AG09309 (cell line): ENCODE measurements at places on chromosomes 6 and 20.

- DNase-seq = no peak
Observed at GRCh38 chr20:17928633-17929311, 39.8 kb downstream of the SNX5 start.

DNA sequence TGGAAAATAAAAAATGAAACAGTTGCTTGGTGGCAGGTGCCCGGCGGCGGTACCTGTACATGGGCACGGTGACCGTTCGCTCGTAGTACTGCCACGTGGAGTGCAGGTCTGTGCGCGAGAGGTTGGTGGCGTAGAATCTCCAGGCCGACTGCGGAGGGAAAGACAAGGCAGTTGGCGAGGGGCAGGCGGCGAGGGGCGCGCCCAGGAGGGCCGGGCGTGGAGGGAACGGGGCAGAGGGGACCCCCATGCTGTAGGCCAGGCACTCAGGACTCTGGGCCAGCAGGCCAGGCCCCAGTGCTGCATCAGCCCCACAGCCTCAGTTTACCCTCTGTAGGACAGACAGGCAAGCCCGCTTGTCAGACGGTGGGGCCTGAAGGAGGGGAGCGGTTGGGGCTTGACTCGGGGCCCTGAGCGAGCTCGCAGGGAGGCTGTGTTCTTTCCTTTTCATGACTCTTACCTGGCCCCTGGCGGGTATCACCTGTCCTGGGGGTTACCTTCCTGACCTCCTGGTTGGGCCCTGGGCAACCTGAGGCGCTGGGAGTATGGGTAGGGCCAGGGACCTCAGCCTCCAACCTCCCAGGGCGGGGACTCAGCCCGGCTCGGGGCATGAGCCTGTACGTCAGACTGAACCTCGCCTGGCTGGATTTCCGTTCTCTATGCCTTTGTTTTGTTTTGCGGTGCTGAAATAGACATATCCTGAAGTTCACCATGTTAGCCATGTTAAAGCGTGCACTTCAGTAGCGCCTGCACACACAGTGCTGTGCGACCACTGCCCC, 38.5 kb downstream of the KCNQ2 start:
- no peak for DNase-seq

DNA sequence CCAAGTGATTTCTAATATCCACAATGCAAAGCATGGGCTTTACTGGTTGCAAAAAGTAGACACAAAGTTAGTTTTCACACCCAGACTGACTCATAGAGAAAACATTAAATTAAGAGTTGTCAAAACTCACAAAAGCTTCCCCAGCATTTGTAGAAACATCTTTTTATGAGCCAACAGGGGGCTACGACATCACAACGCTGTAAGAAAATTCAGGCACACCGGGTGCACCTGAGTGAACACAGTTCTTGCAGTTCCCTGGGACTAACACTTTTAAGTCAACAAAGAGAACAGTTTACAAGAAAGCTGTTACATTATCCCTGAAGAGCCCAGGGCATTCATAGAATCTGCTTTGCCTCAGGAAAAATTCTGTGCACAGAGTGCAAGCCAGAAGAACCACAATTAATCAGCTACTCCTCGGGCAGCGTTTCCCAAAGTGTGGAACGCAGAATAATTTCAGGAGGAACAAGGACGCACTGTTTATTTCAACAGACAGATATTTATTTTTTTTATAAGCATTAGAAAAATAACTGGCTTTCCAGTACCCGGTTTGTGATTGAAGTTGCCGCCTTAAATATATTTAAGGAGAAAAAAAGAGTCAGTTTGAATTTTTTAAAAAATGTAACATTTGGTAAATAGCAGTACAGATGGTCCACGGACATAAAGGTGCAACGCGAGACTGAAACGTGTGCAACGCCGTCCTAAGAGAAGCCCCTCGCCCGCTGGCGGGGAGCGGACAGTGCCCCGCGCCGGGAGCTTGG, 1.2 kb downstream of the NCOA5 start:
- no peak for DNase-seq

DNA sequence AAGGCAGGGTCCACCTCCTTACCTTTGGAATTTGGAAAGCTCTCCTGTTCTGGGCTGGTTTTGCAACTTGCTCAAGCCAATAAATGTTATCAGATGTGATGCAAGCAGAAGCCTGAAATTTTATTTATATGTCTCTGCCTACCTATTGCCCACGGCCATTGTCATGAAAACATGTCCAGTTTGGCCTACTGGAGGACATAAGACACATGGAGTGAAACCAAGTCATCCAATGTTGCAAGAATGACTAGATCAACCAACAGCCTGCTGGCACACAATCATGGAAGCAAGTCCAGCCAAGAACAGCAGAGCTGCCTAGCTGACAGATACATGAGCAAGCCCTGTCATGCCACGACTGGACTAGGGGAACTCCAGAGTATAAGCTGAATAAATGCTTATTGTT, 56.7 kb upstream of the IRAK1BP1 start:
- DNase-seq = peak; percentile 2

GRCh38 chr6:16929809-16930208, 168.5 kb upstream of the ATXN1 start:
- peak; percentile 100 for DNase-seq

- peak; percentile 89 for DNase-seq
Observed at GRCh38 chr6:148192310-148192709, 150.3 kb upstream of the SASH1 start.

- no peak for DNase-seq
Observed at GRCh38 chr6:33723371-33724085, 12.0 kb upstream of the UQCC2 start.

- no peak for DNase-seq
Observed at GRCh38 chr20:8815208-8815607, 253.7 kb upstream of the PLCB4 start.

DNA sequence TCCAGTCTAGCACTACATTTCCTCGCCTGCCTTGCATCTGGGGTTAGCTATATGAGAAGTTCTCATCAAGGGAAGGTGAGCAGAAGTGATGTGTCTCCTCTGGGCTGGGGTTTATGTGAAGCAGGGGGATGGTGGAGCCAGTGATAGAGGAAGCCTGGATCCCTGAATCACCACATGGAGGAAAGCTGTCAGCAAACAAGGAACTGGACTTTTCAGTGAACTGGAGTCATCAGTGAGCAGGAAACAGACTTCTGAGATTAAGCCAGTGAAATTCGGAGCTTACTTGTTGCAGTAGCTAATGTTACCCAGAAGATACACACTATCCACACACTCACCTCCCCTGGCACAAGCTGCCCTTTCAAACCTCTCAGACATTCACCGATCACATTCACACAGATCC, 13.4 kb upstream of the TOX2 start:
- no peak for DNase-seq

- peak; percentile 16 for DNase-seq
Observed at GRCh38 chr6:107600936-107601335, 111.0 kb downstream of the SOBP start.

GRCh38 chr6:90463874-90464273, 123.0 kb downstream of the MAP3K7 start:
- no peak for DNase-seq

GRCh38 chr6:135540207-135540840, 42.8 kb upstream of the AHI1 start:
- no peak for DNase-seq

GRCh38 chr6:46538800-46539480, 47.7 kb upstream of the RCAN2 start:
- DNase-seq = no peak

- peak; percentile 35 for DNase-seq
Observed at GRCh38 chr20:407953-408842, at the start of gene RBCK1. Gene RBCK1 (plus strand): TSS chr20:408299. CDS start chr20:408758, 459 bp downstream.

GRCh38 chr6:132818404-132819359, 4.3 kb downstream of the RPS12 start:
- DNase-seq = no peak

GRCh38 chr20:12371990-12372389, 454.3 kb downstream of the BTBD3 start:
- no peak for DNase-seq

DNA sequence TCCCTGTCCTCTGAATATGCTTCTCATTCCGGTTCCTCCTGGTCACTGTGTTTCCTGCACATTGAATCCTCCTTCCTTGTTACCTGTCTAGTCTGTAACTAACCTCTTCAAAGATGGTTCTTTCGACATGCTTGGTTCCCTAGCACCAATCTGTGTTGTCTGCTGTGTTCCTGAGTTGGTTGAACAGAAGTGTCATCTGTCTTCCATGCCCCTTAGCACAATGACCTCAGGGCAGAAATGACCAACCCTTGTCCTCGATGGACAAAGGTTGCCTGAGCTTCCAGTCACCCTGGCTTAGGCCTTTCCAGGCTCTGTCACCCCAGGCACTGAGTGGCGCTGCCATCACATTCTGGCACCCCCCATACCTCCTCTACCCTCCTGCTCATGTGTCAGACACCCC, 266.8 kb upstream of the RIN2 start:
- DNase-seq = no peak

GRCh38 chr6:16041327-16041726, 87.6 kb upstream of the MYLIP start:
- no peak for DNase-seq

- no peak for DNase-seq
Observed at GRCh38 chr6:71608646-71609045, 277.7 kb upstream of the RIMS1 start.
